ENCODE measurements at places on chromosomes 13 and 19.

DNA sequence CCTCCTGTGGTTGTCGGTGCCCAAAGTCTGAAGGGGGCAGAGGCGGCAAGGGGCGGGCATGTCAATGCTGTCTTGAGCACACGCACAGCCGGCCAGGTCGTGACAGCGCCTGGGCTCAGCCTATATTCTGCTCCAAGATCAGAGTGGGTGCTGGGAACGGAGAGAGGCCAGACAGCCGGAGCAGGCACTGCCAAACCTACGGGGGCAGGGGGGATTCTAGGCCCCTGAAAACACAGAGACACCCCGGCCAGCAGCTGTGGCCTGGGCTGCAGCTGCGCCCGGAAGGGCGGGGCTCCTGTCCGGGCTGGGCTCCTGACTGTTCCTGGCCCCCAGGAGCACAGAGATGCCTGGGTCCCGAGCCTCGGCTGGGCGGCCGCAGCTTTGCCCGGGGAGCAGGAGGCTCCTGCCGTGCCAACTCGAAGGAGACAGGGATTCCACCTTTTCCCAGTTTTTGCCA lies 2662.9 kb upstream of the PCDH20 start:
- no peak for DNase-seq

GRCh38 chr13:105048677-105049076 lies 1486.8 kb downstream of the EFNB2 start:
- DNase-seq, result no peak

DNA sequence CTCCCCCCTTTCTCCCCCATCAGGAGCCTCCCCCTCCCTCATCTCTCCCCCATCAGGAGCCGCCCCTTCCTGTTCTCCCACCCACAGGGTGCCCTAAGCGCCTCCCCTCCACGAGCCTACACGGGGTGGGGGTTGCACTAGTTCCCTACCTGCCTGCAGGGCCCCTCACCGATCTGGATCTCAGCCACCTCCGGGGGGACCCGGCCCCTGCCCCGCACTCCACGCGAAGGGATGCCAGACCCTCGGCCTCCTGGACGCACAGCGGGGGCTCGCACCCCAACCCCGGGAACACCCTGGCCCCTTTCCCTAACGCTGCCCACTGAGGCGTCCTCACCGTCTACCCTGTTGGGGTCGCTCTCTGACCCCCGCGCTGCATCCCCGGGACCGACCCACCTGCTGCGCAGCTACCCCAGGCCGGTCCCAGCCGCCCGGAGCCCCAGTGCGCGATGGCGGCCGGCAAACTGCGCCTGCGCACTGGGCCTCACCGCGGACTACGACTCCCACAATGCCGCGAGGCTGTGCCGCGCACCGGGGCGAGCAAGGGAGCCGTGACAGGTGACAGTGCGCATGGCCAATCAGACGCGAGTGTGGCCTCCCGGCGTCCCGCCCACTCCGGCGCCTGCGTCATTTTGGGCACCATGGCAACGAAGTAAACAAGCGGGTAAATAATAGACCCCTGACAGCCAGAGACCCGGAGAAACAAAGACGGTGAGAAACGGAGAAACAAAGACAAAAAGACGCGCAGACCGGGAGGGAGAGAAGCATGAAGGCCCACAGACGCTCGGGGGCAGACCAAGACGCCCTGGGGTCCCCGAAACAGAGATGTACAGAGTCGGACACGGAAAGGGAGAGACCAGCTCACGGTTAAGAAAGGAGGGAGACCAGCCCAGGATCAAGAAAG lies at the start of gene ZSCAN18:
Gene ZSCAN18 (minus strand): TSS at position 451 of the 901 bp plus-strand sequence. CDS start 7,964 bp downstream, outside the sequence.
- peak; percentile 100 for DNase-seq

GRCh38 chr13:95937714-95938320 lies 115.4 kb downstream of the UGGT2 start:
- no peak for DNase-seq

- no peak for DNase-seq
These were observed 30.1 kb downstream of the SCEL start for GRCh38 chr13:77565635-77566034.

DNA sequence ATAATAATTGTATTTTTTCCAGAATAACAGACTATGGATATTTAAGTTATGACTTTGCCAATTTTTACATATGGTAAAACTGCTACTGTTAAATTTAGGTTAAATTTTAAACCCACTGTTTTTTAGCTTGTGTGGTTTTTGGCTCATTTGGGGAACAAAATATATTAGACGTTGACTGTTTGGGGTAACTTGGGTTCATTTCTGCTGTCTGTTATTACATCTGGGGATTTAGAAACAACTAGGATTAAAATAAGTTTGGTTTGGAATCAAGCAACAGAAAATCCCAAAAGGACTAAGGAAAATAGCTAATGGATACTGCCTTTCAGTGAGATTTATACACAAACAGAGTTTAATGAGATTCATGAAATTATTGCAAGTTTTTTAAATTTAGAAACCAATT lies 92.9 kb downstream of the ZNF100 start:
- DNase-seq, result no peak

All from kidney (tissue), 22 donors.